ENCODE measurements at places on chromosomes 5 and 9. TPM values are rescaled to one million over a fixed set of nuclear protein-coding genes. Genes with fewer than 3 reads are reported as not detected.

DNA sequence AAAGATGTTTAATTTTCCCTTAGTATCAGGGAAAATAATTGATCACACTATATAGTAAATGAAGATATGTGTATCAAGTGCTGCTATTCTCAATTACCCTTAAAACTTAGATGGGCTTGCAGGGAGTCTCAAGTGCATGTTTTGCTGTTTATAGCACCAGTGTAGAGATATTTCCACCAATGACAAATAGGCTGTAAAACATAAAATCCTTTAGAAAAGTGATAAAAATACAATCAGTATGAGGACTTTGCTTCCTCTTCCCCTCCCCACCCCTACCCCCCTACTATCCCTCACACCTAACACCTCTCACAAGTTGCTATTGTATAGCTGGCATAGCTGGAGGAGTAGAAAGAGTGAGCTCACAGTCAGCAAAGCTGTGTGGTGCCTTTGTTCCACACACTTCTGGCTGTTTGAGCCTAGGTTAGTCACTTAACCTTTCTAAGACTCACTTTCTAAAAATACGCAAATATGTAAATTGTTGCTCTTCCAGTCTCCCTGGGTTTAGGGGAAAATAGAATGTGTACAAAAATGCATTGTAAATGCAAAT, 93.1 kb downstream of the PDE4D start:
- no peak for DNase-seq

The DBH gene
- not detected for total RNA-seq

- DNase-seq = no peak
Measured at GRCh38 chr5:90518661-90519060, 10.7 kb downstream of the LYSMD3 start.

The PAEP gene
- not detected for total RNA-seq

- no peak for DNase-seq
Measured at GRCh38 chr5:1545126-1545804, 21.5 kb upstream of the LPCAT1 start.

The ADAMTSL1 gene
- total RNA-seq = 45.2 TPM

DNA sequence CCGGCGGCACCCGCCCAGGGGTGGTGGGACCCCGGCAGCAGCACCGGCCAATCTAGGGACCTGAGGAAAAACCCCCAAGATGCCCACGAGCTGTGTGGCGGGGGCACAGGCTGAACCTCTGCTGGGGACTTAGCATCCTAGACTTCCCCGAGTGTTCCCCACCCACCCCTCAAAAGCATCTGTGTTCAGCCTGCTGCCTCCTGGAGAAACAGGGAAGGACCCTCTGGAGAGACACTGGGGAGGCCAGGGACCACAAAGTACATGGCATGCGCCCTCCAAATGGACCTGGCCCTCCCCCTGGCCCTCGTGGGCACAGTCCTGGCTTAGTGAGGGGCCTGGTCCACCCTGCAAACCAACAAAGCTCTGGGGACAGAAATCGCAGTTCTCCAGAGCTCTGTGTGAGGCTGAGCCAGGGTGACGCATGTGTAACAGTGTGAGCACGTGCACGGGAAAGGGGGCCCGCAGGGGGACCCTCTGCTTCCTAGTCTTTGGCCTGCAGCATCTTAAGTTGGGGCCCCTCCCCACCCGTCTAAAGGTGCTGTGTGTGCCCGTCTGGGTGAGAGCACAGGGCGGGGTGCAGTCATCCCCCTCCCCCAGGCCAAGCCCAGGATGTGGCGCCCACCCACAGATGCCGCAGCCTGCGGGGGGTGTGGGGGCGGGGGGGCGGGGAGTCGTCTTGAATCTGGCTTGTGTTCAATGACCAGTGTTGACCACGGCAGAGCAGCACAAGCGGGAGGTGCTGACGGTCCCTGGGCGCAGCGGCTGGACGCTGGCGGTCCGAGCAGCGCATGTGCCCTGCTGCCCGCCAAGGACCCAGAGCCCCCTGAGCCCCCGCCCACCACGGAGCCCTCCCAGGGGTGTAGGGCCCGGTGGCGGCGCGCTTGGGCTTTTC, 672 bp upstream of the KCNT1 start:
- DNase-seq = no peak

- no peak for DNase-seq
Measured at GRCh38 chr9:93295456-93296076, 111.6 kb downstream of the WNK2 start.

GRCh38 chr9:134970719-134971118, 53.0 kb upstream of the FCN1 start:
- DNase-seq = no peak

- no peak for DNase-seq
Measured at GRCh38 chr9:137960496-137960895, 82.9 kb downstream of the CACNA1B start.

Measured in mesothelial cell of epicardium (in vitro differentiated cells).